Spinal cord (tissue), 10 donors: ENCODE measurements at places on chromosomes 5 and 9.
A peak's percentile ranks its signal among the peaks of the same experiment; 100 is the strongest.

GRCh38 chr5:131171276-131171810, 599 bp downstream of the LYRM7 start:
- H3K27ac ChIP-seq = peak overlapping the region; percentile 83
- DNase-seq = no peak
- H3K36me3 ChIP-seq = no peaks in the 10 kb centered on the region
- no peaks in the 10 kb centered on the region for H3K27me3 ChIP-seq
- H3K4me1 ChIP-seq = peaks cover 8% of the 10 kb centered on the region

DNA sequence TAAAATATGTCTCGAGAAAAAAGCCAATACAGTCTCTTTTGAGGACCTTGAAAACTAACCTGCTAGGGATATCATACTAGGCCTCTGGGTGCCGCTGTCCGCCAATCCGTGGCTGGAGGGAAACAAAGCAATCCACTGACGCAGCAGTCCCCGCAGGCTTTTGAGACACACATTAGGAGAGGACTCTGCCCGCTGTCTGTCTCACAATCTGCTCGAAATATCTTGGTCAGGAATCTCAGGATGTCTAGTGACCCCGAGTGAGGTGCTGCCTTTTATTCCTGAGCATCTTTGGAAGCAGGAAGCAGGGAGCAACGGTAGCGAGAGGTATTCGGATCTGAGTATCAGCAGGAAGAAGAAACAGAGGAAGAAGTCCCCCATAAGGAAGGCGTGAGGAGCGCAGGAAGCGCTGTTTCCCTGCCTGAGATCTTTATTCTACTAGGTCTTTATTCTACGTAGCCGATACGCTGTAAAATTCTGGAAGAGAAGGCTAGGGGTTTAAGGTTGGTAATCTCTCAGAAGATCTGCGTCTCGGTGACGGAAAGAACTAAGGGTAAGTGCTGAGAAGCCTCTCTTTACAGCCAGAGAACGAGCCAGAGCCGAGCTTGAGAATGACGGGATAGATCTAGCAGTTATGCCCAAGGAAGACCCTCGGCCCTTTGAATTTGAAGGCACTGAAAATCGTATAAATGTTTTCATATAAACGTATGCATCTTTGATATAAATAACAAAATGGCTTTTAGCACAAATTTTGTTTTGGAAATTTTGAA, 4.0 kb upstream of the PCDHGA1 start:
- H3K4me3 ChIP-seq = peak overlapping the region; percentile 21
- no peaks in the 10 kb centered on the region for H3K27me3 ChIP-seq
- DNase-seq = no peak
- H3K4me1 ChIP-seq = peaks cover 1% of the 10 kb centered on the region
- no peak overlapping the region for H3K27ac ChIP-seq

DNA sequence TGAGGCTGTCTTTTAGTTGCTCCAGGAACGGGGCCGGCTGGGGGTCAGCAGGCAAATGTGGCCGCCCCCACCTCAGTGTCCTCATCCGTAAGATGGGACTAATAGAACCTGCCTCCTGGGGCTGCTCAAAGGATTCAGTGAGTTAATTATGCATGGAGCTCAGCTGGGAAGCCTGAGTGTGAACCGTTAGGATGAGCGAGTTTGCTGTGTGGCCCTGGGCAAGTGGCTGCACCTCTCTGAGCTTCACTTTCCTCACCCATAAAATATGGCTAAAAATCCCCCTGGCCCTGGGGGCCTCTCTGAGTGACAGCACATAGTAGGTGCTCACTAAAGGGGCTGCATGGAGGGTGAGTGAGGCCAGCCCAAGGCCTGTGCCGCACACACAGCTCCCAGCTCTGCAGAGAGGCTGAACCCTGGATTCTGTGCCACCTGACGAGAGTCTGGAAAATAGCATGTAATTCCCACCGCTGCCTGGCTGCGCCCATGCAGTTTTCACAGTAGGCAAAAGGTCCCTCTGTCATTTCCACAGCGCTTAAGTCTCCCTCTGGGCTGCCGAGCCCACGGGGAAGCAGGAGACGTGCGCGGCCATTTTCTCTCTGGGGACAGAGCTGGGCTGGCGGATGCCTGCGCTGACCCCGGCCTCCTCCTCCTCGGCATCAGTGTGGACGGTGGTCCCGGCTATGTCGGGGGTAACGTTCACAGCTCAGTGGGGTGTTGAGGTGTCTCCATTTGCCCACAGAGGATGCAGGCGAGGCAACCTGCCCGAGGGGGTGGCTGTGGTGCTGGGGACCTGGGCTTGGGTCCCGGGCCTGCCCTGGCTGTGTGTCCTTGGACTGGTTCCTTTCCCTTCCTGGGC, 18.2 kb downstream of the ASS1 start:
- H3K4me3 ChIP-seq = no peak overlapping the region
- no peak overlapping the region for H3K27ac ChIP-seq
- no peak for DNase-seq
- peaks cover 70% of the 10 kb centered on the region for H3K27me3 ChIP-seq
- peaks cover 43% of the 10 kb centered on the region for H3K4me1 ChIP-seq

- H3K27me3 ChIP-seq = no peaks in the 10 kb centered on the region
- H3K36me3 ChIP-seq = no peaks in the 10 kb centered on the region
- H3K4me3 ChIP-seq = no peak overlapping the region
Measured at GRCh38 chr5:16592255-16592654, 24.5 kb downstream of the RETREG1 start.

DNA sequence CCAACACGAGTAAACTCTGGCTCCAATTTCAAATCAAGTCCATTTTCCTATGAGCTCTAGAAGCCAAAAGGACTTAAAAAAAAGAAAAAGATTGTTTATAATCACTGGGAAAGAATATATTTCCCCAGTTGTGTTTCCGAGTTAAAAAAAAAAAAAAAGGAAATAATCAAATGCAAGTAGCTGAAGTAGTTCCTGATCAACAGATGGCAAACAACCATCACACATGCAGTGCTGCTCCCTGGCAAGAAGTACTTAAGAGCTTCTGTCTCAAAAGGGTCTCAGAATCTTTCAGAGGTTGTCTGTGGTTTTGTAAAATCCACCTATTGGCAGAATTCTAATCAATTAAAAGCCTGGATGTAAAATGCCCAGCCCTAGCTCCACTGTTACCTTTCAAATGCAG, 387.9 kb downstream of the RAB3C start:
- H3K27ac ChIP-seq = no peak overlapping the region
- no peak overlapping the region for H3K4me3 ChIP-seq
- H3K36me3 ChIP-seq = peaks cover 5% of the 10 kb centered on the region
- H3K4me1 ChIP-seq = no peaks in the 10 kb centered on the region

DNA sequence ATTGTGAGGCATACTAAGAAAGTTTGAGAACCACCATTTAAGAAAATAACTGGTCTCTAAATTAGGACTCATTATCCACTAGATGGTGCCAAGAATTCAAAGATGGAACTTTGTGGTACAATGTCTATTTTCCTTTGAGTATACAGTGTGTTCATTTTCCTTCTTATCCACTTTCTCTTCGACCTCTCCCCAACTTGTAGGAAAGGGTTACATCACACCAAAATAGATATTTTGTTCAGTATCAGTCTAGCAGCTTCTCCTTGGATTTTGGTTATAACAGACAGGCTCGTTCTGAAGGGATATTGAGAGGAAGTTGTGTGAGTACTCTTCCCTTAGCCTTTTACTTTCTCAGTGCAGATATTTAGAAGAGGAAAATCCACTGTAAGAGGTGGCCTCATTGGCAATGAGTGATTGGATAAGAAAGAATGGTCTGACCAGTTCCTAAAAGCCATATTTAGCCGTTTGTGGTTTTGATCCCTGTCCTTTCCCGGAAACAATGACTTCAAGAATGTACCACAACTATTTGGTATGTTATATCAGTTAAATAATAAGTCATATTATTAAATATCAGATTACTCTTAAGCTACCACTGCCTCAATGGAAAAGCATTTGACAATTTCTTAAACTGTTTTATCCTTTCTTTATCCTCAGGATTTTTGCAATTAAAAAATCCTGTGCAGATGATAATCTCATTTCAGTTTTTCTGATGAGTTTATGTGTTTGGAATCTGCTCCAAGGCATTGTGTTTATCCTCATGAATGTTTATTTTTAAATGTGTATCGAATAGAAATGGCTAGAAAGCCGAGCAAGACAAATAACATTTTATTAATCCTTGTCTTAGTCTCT, 69.0 kb upstream of the GRAMD2B start:
- DNase-seq = peak; percentile 70
- peak overlapping the region; percentile 72 for H3K27ac ChIP-seq
- H3K4me3 ChIP-seq = no peak overlapping the region
- H3K27me3 ChIP-seq = no peaks in the 10 kb centered on the region
- H3K4me1 ChIP-seq = no peaks in the 10 kb centered on the region
- H3K36me3 ChIP-seq = no peaks in the 10 kb centered on the region

GRCh38 chr5:141703133-141703561, 21.1 kb upstream of the ARAP3 start:
- peaks cover 22% of the 10 kb centered on the region for H3K27me3 ChIP-seq
- H3K27ac ChIP-seq = peak overlapping the region; percentile 42
- peaks cover 25% of the 10 kb centered on the region for H3K4me1 ChIP-seq
- no peak for DNase-seq

- no peaks in the 10 kb centered on the region for H3K36me3 ChIP-seq
- DNase-seq = no peak
- no peaks in the 10 kb centered on the region for H3K4me1 ChIP-seq
- H3K27me3 ChIP-seq = no peaks in the 10 kb centered on the region
- H3K4me3 ChIP-seq = no peak overlapping the region
Measured at GRCh38 chr5:57839025-57839424, 356.4 kb upstream of the ACTBL2 start.

DNA sequence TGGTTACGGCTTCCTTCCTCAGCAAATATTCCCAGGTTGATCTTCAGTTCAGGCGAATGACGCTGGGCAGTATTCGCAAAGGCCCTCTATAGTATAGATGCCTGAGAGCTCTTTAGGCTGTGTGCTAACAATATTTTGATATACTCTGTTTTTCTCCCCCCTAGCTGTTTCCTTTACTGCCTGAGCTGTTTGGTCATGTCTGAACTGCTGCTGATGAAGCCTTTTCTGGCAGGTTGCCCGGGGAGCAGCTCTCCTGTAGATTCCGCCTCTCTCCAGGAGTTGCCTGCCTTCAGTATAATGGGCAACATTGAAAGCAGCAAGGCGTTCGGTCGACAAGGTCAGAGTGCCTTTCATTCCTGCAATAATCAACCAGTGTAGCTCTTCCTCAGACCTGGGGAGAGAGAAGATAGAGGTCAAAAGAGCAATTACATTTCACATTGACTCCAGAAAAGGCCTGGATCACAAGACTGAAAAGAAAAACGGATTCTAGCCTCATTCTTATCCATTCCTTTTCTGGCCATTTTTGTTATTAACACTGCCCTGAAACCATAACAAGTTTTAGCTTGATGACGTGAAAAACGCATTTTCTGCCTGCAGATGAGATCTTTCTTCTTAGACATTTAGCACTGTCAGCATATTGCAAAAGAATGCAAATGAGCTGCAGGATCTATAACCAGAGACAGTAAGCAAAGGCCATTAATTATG, 60.1 kb upstream of the ZNF608 start:
- H3K36me3 ChIP-seq = no peaks in the 10 kb centered on the region
- DNase-seq = peak; percentile 93
- H3K27ac ChIP-seq = peak overlapping the region; percentile 81
- H3K4me1 ChIP-seq = peaks cover 11% of the 10 kb centered on the region

DNA sequence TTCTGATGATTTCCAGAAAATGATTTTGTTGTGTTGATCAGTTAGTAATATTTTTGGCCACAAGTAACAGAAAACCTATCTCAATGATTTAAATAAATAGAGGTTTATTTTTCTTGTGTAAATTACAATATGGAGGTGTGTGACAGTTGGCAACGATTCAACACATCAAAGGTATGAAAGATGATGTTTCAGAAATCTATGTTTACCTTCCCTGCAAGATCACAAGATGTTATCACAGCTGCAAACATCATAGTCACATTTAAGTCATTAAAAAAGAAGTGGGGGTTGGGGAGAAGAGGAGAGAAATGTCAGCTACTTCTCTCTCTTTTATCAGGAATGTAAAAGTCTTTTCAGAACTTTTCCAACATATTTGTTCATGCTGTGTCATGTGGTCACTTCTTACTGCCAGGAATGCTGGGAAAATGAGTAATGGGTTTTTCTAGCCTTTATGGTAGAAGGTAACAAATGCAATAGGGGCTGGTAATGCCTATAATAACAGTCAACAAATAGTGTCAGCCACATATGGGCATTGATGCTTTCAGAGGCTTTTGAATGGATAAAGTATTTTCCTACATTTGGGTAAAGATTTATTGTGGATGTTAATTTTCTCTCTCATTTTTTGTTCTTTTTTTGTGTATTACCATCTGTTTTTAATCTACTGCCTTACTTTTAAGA, 742.7 kb downstream of the TLE1 start:
- no peaks in the 10 kb centered on the region for H3K4me1 ChIP-seq
- DNase-seq = no peak
- no peak overlapping the region for H3K27ac ChIP-seq
- no peaks in the 10 kb centered on the region for H3K27me3 ChIP-seq

- no peak overlapping the region for H3K4me3 ChIP-seq
- DNase-seq = no peak
- H3K27ac ChIP-seq = no peak overlapping the region
- H3K36me3 ChIP-seq = no peaks in the 10 kb centered on the region
- H3K27me3 ChIP-seq = no peaks in the 10 kb centered on the region
- H3K4me1 ChIP-seq = no peaks in the 10 kb centered on the region
Measured at GRCh38 chr9:69857131-69857530, 36.5 kb downstream of the CFAP95 start.

GRCh38 chr5:106853266-106853665, 817.5 kb downstream of the EFNA5 start:
- no peaks in the 10 kb centered on the region for H3K27me3 ChIP-seq
- DNase-seq = no peak
- no peak overlapping the region for H3K27ac ChIP-seq
- no peak overlapping the region for H3K4me3 ChIP-seq

- H3K4me3 ChIP-seq = no peak overlapping the region
- DNase-seq = peak; percentile 79
- H3K27me3 ChIP-seq = no peaks in the 10 kb centered on the region
- no peaks in the 10 kb centered on the region for H3K36me3 ChIP-seq
- H3K4me1 ChIP-seq = no peaks in the 10 kb centered on the region
Measured at GRCh38 chr5:60649288-60649917, 50.6 kb downstream of the DEPDC1B start.

DNA sequence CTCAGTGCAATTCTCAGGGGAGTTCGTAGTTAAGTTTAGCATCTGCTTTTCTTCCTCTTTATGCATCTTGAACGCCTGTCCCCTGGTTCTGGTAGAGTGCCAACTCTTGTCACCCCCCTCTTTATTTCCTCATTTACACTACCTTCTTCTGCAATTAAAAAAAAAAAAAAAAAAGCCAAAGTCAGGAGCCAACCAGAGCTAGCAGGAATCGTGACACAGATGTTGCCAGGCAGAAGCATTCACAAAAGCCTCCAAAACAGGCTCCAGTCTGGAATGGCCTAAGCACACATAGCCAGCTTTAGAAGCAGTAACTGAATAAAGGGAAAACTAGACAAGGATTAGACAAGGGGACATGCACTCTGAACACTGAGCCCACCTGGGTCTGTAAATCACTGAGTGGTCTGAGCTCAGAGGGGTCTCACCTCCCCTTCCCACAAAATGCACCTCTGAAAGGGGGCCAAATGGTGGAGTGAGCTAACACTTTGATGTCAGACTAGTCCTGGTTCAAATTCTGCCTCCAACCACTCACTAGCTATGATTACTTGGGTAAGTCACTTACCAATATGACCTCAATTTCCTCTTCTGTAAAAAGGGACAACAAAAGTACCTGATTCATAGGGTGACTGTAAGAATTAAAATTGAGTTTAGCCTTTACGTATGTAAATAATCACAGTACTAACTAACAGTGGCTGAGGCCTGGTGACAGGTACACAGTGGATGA, 2.0 kb downstream of the CD74 start:
- peaks cover 2% of the 10 kb centered on the region for H3K36me3 ChIP-seq
- H3K4me3 ChIP-seq = no peak overlapping the region
- H3K27ac ChIP-seq = peak overlapping the region; percentile 42
- H3K4me1 ChIP-seq = peaks cover 13% of the 10 kb centered on the region

- no peaks in the 10 kb centered on the region for H3K27me3 ChIP-seq
- H3K27ac ChIP-seq = no peak overlapping the region
- no peaks in the 10 kb centered on the region for H3K36me3 ChIP-seq
- H3K4me3 ChIP-seq = no peak overlapping the region
Measured at GRCh38 chr9:85067792-85068191, 398.3 kb downstream of the NTRK2 start.
